ENCODE measurements at places on chromosomes 12 and 14.

DNA sequence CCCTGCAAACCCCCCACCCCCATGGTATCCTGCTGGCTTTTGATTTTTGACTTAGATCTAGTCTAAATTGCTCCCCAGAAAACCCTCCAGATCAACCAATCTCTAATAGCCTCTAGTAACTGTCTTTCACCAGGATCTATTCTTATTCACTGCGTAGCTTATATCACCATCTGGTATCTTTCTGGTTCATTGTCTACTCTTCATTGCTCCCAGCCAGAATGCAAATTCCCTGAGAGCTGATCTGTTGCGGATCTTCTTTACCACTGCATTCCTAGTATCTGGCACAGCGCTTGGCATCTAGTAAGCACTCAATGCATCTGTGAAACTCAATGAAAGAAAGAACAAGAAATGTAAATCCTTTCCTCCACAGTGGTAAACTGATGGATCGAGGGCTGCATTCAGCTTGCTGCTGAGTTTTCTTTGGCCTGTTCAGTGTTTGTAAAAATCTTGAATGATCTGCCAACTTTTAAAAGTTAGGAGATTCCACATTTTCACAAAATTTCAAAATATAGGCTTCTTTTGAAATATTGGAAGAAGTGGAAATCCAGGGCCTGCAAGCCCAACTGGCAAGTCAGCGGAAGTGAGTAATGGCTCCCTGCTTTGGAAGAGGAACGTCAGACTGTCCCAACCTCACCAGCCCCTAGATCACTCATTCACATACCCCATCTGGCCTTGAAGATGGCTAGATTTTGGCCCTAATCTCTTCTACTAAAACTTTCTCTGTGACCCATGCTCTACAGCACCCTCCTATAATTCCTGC lies 274.2 kb downstream of the SSPN start:
- DNase-seq = no peak

DNA sequence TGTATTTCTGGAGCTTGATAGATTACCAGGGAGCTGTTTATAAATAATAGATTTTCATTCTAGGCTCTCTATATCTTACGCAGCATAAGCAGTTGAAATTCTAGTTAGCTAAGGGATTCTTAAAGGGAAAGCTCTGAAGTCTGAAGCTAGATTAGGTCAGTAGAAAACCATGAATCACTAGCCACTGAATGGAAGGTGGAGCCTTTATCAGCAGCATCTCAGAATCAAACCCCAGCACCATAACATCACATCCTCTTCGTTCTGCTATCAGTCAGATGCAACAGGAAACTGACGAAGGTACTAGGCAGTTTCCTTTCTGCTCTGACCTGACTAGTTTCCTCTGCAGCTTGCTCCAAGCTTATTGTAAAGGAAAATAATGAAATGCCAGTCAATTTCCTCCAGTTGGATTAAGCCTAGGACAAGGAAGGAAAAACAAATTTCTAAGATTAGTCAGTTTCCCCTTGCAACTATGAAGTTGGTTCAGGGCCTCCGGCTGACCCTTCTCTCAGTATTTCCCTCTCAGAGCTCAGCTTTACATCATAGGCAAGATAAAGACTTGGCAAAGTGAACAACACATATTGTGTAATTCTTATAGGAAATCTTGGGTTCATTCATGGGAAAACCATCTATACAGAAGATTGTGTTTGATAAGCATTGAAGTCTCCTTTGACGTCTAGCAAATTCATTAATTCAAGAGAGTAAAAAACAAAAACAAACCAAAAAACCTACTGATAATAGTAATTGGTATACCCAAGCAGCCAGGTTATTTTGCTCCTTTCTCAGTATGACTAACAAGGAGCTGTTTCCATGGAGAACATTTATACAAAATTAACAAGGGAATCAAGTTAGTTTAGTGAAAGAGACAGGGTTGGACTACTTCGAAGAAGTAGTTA lies 43.4 kb upstream of the CFAP54 start:
- DNase-seq = no peak

DNA sequence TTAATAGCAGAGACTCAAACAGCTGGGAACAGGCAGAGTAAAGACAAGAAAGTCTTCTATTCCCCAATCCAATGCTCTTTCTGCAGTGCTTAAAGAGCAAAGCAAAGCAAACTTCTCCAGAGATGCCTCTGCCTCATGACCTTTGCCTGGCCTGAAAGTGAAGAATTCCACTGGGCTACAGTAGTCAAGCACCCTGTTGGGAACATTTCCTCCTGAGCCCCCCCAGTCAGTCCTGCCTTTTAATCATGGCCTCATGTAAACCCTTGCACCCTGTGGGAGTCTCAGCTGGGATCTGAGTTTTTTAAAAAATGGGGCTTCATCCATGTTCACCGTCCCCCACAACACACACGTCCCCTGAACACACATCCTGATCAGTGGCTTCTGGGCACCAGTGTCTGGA lies 62.7 kb upstream of the TSPAN11 start:
- DNase-seq = no peak

- no peak for DNase-seq
Observed at GRCh38 chr12:14416658-14417057, 51.2 kb downstream of the ATF7IP start.

Data from nephron progenitor cell (in vitro differentiated cells).